ENCODE measurements at places on chromosomes 13 and 19.
A peak's percentile ranks its signal among the peaks of the same experiment; 100 is the strongest.

DNA sequence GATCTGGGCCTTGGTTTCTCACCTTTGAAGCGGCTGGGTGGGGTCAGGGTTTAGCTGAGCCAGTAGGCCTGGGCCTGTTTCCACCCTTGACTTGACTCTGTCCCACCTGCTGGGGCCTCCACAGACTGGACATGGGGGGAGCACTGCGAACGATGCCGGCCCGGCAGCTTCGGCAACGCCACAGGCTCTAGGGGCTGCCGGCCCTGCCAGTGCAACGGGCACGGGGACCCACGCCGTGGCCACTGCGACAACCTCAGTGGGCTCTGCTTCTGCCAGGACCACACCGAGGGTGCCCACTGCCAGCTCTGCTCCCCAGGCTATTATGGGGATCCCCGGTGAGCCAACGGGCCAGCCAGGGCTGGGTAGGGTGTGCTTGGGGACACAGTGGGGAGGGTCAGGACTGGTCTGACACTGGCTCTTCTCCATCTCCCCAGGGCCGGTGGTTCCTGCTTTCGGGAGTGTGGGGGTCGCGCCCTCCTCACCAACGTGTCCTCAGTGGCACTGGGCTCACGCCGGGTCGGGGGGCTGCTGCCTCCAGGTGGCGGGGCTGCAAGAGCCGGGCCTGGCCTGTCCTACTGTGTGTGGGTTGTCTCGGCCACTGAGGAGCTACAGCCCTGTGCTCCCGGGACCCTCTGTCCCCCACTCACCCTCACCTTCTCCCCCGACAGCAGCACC lies 28.0 kb downstream of the MEGF8 start:
- no peak for DNase-seq

- DNase-seq = peak; percentile 20
These were observed 31.9 kb upstream of the FEM1A start for GRCh38 chr19:4759388-4760284.

GRCh38 chr19:3478409-3479176 lies 1.7 kb downstream of the SMIM24 start:
- no peak for DNase-seq

- no peak for DNase-seq
These were observed 2.8 kb downstream of the SEMA6B start for GRCh38 chr19:4556597-4557127.

DNA sequence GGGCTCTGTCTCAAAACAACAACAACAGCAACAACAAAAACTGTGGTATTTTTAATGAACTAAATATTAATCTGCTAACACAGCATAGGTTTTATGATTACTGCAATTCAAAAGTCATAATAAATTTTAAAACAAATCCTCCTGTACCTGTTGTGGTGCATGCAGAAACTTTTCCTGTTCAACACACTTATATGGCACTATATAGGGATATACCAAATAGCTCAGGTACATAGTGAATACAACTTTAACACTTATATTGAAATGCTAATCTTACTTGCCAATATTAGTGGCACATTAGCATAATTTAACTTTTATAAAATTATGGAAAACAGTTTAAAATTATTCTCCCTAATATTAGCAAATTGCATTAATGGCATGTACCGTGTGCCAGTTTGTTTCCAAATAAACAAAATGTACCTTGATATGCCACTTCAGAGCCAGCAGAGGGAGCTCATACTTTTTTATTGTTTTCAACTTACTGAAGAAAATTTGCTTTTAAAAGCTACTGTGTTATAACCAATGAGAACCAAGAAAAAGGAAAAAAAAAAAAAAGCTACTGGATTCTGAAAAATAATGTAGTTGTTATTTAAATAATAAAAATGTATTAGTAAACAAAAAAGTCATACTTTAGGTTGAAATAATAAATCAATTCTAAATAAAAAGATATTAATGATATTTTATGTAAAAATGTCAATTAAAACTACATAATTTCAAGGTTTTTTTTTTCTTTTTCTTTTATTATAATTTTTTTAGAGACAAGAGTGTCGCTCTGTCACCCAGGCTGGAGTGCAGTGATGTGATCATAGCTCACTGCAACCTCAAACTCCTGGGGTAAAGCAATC lies 18.0 kb upstream of the RBM26 start:
- DNase-seq = no peak

DNA sequence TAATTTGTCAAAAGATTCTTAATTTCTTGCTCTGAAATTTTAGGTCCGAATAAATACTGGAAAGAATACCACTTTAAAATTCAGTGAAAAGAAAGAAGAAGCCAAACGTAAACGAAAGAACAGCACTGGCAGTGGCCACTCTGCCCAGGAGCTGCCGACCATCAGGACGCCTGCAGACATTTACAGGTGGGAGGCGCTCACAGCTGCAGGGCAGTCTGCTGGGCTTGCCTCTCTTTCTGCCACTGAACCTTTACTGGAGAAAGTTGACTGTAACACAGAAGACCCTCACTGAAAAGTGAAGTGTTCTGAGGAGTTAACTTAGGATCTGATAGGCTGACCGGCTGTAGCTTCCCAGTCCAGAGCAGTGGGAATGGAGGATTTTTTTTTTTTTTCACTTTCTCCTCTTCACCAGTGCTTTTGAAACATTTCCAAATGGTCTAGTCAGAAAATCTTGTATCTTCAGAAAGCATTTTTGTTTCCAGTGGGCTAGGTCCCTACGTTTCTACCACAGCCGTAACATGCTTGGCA lies 69.1 kb downstream of the URI1 start:
- DNase-seq = no peak

DNA sequence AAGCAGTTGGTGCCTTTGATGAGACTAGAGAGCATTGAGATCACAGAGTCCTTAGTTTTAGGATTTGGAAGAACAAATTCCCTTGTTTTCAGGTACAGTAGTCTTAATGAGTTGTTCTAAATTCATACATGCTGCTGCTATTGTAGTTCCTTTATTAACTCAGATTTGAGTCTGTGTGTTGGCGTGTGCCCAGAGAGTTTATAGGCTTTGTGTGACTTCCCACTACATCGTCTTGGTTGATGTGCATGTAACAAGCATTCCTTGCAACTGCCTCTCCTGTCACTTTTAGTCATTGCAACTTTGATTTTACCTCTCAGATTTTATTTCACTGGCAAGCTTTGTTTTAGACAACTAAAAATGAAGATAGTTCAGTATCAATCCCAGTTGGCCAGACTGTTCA lies 135.5 kb downstream of the ZAR1L start:
- DNase-seq = no peak

DNA sequence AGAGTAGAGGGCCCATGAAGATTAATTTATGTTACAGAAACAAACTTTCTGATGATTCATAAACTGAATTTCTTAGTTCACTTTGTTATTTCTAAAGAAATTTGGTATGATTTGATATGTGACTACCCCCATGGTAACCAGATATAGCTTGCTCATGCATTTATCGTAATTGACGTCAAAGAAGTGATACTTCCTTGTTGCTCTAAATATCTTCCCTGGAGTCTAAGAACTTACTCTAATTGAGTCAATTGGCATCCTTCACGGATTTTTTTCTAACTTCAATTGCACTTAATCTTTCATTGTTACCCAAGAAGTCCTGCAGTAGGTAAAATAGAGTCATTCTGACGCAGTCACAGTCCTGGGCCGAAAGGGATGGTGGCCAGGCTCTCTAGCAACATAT lies 240.9 kb downstream of the GPC5 start:
- no peak for DNase-seq

- no peak for DNase-seq
These were observed 124.5 kb downstream of the KDM4B start for GRCh38 chr19:5093297-5093928.

DNA sequence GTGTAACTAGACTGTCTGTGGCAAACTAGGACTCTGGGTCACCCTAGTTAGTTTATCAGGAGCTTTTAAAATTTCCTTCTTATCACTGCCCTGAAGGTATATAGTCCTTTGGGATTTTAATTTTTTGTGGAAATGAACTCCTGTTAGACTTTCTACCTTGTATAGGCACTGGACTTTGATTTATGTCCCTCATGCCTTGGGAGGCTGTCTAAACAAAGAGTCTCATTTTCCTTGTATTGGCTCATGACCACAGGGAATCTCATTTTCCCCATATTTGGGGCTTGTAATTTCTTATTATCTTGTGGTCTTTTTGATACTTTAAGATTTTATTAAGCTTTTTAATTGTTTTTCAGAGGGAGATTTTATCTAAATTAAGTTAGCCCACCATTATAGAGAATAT lies 21.4 kb downstream of the KCTD4 start:
- no peak for DNase-seq

DNA sequence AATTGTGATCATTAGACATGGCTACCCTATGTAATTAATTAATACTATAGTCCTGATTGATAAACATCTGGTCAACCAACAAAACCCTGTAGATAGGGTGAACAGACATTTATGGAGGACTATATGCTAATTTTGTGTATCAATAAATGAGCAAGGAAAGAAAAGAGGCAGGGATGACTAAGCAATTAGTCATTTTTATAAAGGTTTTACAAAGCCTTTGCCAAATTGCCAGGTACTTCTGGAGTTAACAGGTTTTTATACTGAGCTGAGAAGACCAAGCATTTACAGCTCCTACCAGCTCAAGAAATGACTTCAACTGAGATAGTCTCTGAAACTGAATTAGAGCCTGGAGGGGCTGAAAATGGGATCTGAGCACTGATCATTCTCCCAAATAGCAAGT lies 186.8 kb upstream of the PRR20A start:
- no peak for DNase-seq

DNA sequence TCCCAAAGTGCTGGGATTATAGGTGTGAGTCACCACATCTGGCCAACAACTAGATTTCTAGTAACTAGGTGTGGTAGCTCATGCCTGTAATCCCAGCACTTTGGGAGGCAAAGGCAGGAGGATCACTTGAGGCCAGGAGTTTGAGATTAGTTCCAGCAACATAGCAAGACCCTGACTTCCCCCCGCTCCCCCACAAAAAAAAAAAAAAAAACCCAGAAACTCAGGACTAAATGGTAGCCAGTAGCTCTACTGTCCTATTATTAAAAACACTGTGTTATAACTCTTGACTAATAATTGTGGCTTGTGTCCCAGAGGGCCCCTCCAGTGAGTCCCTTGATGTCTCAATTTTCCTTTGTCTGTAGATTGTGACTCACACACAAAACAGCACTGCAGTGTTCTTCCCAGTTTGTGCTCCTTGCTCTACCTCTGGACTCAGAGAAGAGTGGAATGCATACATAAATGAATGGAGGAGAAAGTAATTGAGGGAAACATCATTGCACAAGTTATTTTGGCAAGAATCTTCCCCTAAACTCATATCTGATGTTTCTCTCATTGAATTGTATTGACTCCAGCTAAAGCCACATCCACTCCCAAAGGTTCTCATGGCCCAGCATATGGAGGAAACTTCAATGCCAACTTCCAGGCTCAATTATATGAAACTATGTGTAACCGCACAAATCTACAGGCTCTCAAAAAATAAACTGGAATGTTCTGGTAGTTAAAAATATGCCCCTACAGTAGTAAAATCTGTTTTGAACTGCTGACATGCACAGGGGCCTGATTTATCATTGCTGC lies 8.8 kb downstream of the TPT1 start:
- DNase-seq = no peak

DNA sequence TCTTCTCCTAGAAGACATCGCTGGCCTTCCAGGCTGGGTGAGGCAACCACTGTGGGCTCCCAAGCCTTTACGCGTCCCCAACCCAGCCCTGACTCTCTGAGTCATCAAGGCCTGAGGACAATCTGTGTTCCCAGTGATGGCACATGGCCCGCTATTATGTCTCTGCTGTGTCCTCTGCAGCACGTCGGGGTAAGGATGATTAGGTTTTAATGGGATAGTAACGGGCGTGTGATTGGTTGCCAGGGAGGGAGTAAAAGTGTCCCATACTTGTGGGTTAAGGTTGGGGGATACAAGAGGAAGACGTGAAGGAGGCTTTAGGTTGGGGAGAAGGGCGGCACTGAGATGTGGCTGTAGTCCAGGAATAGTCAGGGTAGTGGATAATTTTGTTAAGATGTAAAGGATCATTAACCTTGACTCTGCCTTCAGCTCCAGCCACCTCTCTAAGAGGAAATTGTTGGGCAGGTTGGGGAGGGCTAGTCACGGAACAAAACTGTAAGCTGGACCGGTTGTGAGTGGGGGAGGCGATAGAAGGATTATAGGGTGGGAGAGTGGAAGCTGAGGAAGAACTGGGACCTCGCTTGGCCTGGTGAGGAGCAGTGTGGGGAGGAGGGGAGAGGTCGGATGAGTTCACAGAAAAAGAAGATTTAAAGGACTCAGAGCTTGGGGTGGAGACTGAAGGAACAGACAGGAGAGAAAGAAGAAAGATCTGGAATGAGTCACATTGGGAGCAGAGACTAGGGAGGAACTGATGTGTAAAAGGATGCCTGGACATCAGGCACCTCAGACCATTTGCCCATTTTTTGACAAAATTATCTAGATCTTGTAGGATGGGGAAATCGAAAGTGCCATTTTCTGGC lies 27.9 kb upstream of the IGFL1 start:
- no peak for DNase-seq

DNA sequence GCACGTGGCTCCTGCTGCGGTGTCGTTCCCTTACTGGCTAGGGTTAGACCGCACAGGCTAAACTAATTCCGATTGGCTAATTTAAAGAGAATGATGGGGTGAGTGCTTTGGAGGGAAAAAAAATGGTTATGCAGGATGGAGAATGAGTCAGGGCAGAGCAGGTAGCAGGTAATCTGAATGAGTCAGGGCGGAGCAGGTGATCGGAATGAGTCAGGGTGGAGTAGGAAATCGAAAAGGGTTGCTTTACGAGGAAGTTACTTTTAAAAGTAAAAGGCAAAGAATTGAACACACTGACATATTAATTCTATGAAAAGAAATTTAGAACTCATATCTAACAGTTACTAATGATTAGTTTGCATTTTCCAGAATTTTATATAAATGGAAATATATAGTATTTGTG lies 335.5 kb downstream of the FOXO1 start:
- DNase-seq = no peak

DNA sequence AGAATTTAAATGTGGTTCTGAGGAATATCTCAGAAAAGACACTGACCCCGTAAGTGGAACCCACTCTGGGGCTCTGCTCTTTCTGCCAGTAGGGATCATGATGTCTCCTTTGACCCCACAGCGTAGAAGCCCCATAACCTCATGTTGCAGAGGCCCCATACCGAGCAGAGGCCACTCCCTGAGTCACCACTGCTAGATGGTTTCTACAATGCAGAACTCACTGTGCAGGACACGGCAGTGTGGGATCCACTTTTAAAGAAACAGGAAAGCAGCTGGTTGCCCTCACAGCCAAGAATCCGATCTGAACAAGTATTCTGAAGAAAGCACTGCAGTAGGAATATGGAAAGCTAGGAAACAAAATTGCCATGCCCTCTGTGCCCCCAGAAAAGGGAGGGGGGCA lies 4.2 kb downstream of the SLC7A1 start:
- no peak for DNase-seq

GRCh38 chr13:113084094-113084942 lies 21.3 kb upstream of the F7 start:
- DNase-seq = no peak

GRCh38 chr13:26377038-26377437 lies 123.1 kb downstream of the CDK8 start:
- no peak for DNase-seq

Data from activated CD4-positive, alpha-beta T cell treated with anti-CD3 and anti-CD28 coated beads, Interleukin-2, amount 50 U/mL, for 4 hours (primary cell).